ENCODE measurements at places on chromosomes 1 and 21. TPM values are rescaled to one million over a fixed set of nuclear protein-coding genes. Genes with fewer than 3 reads are reported as not detected.

The C8A gene
- not detected for total RNA-seq

The SLC44A5 gene
- total RNA-seq, result 2.1 TPM

DNA sequence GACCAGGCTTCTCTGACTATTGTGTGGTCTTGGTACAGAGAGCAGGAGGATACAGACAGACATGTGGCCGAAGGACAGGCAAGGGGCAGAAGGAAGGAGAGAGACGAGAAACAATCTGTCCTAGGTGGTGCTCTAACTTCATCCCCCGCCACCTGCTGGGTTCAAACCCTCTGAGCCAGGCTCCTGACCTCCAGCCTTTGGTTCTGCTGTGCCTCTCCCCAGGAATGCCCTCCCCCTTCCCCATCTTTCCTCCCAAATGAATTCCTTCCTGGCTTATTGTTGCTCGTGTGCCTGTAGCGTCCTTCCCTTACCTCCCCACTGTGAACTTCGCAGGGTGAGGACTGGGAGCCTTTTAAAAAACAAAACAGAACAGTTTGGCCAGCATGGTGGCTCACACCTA is 5.4 kb downstream of the TCEA3 start:
- DNase-seq, result no peak

- DNase-seq, result no peak
These were observed 490.6 kb downstream of the KIF26B start for GRCh38 chr1:245645406-245645805.

DNA sequence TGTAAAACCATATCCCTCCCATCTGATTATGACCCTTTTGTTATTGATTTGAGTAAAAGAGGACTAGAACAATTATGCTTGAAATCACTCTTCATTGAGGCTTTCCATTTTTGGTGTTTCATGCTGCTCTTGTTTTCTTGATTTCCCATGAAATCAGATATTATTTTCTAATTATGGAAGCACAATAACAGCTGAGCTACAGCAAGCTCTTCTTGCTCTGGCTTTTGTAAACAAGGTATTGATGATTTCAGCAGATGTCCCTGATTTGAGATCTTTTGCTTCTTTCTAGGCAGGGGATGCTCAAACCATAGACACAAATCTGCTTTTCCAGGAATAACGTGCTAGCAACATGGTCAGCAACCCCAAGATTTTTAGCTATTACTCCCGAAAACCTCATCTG is 607.8 kb downstream of the NCAM2 start:
- no peak for DNase-seq

DNA sequence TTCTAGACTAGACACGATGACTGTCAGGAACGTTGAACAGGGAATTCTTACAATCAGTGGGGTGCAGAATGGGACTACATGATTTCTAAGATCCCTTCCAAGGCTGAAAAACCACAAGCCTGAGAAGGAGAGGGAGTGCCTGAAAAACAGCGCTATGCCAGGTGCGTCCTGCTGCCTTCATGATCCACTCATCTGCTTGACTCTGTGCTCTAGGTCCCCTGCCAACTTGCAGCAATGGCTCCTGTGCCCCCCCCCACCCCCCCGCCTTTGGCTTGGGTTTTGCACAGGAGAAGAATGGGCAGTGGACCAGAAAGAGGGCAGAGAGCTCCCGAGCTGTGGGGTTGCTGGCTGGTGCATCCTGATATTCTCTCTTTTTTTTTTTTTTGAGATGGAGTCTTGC is 5.9 kb downstream of the SLC2A7 start:
- DNase-seq, result no peak

GRCh38 chr21:33455686-33456446 is 23.9 kb downstream of the TMEM50B start:
- DNase-seq, result no peak

- no peak for DNase-seq
These were observed 5.1 kb downstream of the ST6GALNAC3 start for GRCh38 chr1:76079475-76080227.
